RPMI7951 (cell line): ENCODE measurements at places on chromosomes 6 and 20.

- DNase-seq = no peak
Measured at GRCh38 chr6:126010040-126010439, 23.7 kb downstream of the TRMT11 start.

DNA sequence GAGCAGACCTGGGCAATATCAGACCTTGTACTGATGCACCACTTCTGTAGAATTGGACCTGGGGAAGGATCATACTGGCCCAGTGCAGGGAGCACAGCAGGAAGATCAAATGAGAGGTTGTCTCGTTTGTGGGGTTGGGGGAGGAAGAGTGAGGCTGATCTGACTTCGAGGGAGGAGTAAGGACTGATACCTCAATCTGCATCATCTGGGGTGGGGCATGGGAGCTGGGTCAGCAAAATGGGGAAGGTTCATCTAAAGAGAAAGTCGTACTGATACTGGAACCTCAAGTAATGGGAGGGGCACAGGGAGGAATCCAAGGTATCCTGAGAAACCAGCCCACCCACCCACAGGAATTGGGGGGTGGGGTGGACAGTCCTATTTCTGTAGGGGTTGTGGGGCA, 3.7 kb downstream of the RNF39 start:
- no peak for DNase-seq

- no peak for DNase-seq
Measured at GRCh38 chr6:38144365-38144945, 324.9 kb downstream of the ZFAND3 start.

- no peak for DNase-seq
Measured at GRCh38 chr6:35354361-35355135, 12.2 kb downstream of the PPARD start.

GRCh38 chr6:76771059-76771634, 692.1 kb downstream of the HTR1B start:
- DNase-seq = peak; percentile 28

DNA sequence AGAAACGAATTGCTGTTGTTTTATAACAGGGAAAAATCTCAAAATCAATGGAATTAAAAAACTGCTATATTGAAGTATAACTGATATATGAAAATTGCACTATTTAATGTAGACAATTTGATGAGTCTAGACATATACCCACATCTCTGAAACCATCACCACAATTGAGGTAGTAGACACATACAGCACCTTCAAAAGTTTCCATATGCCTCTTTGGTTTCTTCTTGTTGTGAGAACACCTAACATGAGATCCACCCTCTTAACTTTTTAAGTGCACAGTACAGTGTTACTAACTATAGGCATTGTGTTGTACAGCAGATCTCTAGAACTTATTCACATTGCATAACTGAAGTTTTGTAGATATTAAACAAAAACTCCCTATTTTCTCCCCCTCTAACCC, 14.0 kb upstream of the SLC17A5 start:
- no peak for DNase-seq

DNA sequence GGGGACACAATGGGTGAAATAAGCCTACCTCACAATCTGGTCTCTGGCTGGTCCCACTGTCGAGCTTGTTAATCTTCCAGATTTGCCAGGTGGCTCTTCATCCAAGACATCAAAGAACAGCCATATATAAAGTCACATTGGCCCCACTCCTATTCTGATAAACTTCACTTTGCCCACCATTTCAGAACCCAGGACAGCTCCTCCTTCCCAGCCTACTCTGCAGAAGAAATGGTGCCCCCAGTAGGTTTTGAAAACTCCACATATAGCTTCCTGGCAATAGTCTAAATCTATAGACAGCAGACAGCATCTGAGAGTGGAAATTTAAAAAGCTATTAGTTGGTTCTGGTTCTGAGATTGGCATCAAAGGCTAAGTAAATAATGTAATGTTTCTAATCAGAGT, 143.1 kb upstream of the PCSK2 start:
- DNase-seq = no peak
